ENCODE measurements at places on chromosomes 5 and 9. TPM values are rescaled to one million over a fixed set of nuclear protein-coding genes. Genes with fewer than 3 reads are reported as not detected.
A peak's percentile ranks its signal among the peaks of the same experiment; 100 is the strongest.

DNA sequence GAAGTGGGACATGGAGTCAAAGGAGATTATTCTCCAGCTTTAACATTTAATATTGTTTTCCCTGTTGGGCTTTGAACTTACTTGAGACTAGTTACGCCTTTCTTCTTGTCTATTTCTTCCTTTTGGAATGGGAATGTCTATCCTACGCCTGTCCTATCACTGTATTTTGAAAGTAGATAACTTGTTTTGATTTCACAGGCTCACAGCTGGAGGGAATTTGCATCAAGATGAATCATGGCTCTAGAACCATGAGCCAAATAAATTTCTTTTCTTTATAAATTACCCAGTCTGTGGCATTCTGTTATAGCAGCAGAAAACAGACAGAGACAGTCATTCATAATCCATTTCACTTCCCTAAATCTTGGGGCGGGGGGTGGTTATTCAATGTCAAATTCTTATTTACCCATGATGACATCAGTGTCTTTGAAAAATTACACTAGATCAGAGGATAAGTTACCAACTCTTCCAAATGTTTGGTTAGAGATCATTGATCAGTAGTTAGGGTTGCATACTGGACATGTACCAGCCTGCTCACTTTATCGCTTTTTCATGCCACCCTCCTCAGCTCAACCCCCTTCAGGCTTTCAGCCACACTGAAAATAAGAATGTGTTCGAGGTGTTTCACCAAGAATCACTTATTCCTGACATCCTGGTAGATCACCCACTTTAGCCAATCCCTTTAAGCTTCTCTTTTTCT is 419.6 kb upstream of the PIK3R1 start:
- H3K27me3 ChIP-seq, result no peaks in the 10 kb centered on the region
- peaks cover 7% of the 10 kb centered on the region for H3K4me1 ChIP-seq
- no peak overlapping the region for H3K4me3 ChIP-seq
- H3K36me3 ChIP-seq, result peaks cover 8% of the 10 kb centered on the region
- no peak overlapping the region for H3K27ac ChIP-seq
- DNase-seq, result no peak

GRCh38 chr5:154058055-154059038 is 19.6 kb downstream of the MFAP3 start:
- H3K4me1 ChIP-seq, result peaks cover 4% of the 10 kb centered on the region
- H3K36me3 ChIP-seq, result peaks cover 12% of the 10 kb centered on the region
- DNase-seq, result no peak
- no peak overlapping the region for H3K4me3 ChIP-seq
- H3K27me3 ChIP-seq, result no peaks in the 10 kb centered on the region

- H3K36me3 ChIP-seq, result no peaks in the 10 kb centered on the region
- H3K4me3 ChIP-seq, result no peak overlapping the region
- no peaks in the 10 kb centered on the region for H3K27me3 ChIP-seq
Observed at GRCh38 chr5:53083927-53084326, 25.6 kb downstream of the MOCS2 start.

GRCh38 chr5:38607396-38607795 is 51.0 kb upstream of the LIFR start:
- H3K27ac ChIP-seq, result peak overlapping the region; percentile 63
- no peaks in the 10 kb centered on the region for H3K27me3 ChIP-seq
- H3K36me3 ChIP-seq, result no peaks in the 10 kb centered on the region
- no peak for DNase-seq

DNA sequence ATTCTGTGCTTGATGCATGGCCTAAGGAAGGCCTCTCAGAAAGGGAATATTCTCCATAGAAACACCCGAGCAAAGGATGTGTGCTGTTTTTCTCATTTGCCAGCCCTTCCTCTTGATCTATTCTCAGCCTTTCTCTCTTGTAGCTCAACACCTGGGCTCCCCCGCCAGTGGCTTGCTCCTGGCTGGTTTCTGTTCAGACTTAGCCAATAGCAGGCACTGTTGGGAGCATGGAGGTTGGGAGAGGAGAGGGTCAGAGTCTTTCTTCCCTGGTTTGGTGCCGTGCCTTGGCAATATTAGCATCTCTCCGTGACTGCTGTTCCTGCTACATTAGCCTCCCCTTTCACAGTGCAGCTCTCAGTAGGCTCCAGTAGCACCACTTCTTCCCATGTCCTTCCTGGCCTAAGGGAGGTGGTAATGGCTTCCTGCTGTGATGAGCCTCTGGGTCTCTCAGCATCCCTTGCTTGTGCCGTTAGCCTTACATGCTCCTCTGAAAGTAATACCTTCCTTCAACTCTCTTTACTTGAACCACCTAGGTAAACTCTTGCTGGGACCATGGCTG is 269.7 kb upstream of the GAS1 start:
- peaks cover 17% of the 10 kb centered on the region for H3K4me1 ChIP-seq
- H3K27ac ChIP-seq, result no peak overlapping the region
- DNase-seq, result no peak

DNA sequence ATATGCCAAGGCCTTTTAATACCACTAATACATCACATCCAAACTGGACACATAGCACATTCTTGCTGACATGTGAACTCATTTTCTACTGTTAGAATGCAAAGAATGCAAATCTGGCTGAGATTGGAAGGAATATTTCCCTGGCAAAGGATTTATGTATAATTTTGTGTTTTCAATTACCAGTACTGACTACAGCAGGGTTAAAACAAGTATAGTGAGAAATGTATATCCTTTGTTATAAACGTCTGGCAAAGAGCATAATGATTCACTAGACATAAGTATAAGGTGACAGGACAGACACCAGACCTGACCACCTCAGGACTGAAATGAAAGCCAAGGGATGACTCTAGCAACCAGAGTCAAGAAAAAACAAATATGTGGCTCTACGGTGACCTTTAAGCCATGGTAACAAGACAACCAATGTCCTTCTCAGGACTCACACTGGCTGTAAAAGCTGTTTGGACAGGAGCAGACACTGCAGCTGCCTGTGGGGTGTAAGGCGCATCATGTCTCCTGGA is 95.0 kb downstream of the MRPS27 start:
- H3K27ac ChIP-seq, result peak overlapping the region; percentile 44
- no peak overlapping the region for H3K4me3 ChIP-seq
- H3K4me1 ChIP-seq, result peaks cover 13% of the 10 kb centered on the region
- H3K36me3 ChIP-seq, result peaks cover 34% of the 10 kb centered on the region

- H3K4me3 ChIP-seq, result no peak overlapping the region
- peak overlapping the region; percentile 87 for H3K27ac ChIP-seq
- peaks cover 83% of the 10 kb centered on the region for H3K4me1 ChIP-seq
- no peaks in the 10 kb centered on the region for H3K36me3 ChIP-seq
- no peak for DNase-seq
Observed at GRCh38 chr5:59327191-59327980, 566.1 kb downstream of the PDE4D start.

The CRHBP gene
- total RNA-seq, result 5.3 TPM

The HNRNPA0 gene
- total RNA-seq, result 68.6 TPM

The SLC6A7 gene
- not detected for total RNA-seq

The ADCY2 gene
- 0.84 TPM for total RNA-seq

The HK3 gene
- 0.60 TPM for total RNA-seq

Data from mesothelial cell of epicardium (in vitro differentiated cells).